Activated CD8-positive, alpha-beta memory T cell treated with anti-CD3 and anti-CD28 coated beads, Interleukin-2, amount 10 ng/mL, durations not matched to agents 7 days and 5 days (primary cell): ENCODE measurements at places on chromosomes 13 and 19. TPM values are rescaled to one million over a fixed set of nuclear protein-coding genes. Genes with fewer than 3 reads are reported as not detected.

- peak; percentile 40 for DNase-seq
Observed at GRCh38 chr19:36838784-36839324, 667 bp upstream of the ZNF790 start.

The NTN5 gene
- 0.87 TPM for total RNA-seq

GRCh38 chr13:45796426-45797235 lies 54.9 kb downstream of the SIAH3 start:
- no peak for DNase-seq

The GSX1 gene
- not detected for total RNA-seq

DNA sequence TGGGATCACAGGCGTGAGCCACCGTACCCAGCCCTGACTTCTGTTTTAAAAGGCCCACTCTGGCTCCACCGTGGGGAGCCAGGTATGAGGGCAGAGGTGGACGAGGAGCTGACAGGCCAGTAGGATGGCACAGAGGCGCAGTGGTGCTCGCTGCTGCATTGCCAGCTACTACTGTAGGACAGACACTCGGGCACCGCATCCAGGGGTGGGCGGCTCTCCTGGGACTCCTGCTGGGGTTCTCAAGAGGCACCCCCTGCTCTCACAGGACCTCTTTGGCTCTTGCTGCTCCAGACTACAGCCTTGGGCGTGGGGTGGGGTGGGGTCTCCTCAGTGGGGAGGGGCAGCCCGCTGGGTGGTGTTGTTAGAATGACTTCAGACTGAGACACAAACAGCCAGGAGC lies 53.4 kb downstream of the LATS2 start:
- no peak for DNase-seq

- DNase-seq = no peak
Observed at GRCh38 chr13:51577690-51578089, 6.6 kb upstream of the WDFY2 start.

The POU2F2 gene
- total RNA-seq = 40.4 TPM

DNA sequence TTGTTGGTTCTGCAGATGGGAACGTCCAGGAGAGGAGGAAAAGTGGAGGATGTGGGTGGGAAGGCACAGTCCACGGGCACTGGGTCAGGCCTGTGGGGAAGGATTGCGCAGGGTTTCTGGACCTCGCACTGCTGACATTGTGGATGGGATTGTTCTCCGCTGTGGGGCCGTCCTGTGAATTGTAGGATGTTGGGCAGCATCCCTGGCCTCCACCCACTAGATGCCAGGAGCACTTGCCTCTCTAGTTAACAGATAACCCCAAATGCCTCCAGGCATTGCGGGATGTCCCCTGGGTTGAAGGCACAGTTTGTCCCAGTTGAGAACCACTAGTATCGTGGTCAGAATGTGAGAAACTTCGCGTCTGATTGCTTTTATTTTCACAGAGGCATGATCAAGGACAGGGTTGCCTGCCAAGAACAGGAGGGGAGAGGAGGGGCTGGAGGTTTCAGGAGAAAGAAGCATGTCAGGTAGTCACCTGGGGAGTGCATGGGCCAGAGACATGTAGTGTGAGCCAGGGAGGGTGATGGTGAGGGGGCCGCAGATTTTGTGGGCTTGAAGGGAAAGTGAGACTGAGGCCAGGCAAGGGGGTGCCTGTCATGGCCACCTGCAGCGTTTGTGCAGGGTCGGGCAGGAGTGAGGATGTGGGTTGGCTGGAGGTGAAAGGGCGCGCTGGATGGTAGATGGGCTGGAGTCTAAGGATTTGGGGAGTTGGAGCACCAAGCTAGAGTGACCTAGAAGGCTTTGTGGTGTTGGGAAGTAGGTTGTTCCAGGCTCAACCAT lies 3.2 kb downstream of the ZNF628 start:
- DNase-seq = no peak

DNA sequence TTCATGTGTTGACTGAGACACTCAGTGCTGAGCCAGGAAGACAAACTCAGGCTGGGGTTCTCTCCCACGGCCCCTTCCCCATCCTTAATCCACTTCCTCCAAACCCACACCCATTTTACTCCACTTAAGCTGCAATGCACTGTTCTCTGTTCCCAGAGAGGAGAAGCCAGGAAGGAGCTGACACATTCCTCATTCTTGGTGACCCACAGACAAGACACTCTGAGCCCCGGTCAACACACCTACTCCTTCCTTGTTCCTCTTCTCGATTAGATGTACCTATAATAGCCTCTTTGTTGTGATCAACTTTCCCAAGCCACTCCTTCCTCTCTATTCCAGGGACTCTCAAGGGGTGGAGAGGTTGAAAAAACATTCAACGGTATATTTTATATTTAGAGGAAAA lies 47.1 kb downstream of the INSR start:
- no peak for DNase-seq

DNA sequence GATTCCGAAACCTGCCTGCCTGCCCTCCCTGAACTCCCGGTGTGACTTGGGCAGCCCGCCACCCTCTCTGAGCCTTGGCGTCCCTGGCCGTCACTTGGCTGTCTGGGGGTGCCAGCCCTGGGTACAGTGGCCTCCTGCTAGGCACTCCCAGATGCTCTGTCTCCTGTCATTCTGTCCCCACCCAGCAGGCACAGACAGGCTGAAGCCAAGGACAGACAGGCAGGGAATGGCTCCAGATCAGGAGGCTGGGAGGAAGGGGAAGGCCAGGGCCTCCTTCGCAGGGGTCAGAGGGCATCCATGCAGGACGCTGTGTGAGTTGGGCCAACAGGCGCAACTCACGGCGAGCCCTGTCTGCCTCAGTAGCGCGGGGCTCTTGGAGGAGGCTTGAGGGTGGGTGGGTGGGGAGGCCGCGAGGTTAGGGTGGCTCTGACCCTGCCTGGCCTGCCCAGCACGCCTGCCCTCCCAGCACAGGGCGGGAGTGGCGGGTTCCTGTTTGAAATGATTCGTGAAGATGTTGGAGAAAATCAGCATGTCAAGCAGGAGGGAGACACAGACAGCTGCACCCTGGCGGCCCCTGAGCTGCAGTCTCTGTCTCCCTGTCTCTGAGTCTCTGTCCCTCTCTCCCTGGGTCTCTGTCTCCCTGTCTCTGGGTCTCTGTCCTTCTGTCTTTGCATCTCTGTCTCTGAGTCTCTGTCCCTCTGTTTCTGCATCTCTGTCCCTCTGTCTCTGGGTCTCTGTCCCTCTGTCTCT lies 19.7 kb downstream of the KLHL26 start:
- no peak for DNase-seq

DNA sequence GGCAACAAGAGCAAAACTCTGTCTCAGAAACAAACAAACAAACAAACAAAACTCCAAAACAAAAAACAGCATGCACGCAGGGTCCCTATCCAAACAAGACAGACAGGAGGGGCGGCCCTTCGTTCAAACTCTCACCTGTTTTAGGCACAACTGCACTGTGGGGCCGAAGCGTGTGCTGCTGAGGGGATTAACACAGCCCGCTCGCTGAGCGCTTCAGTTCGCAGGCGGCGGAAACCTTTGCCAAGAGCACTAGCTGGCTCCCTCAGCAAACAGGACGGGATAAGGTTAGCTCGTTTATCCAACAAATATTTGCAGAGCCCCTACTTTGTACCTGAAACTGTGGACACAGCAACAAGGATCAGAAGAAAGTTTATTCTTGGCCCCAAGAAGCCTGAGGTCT lies 1.6 kb upstream of the ADPRHL1 start:
- no peak for DNase-seq

The TRIM13 gene
- 10.3 TPM for total RNA-seq

The TNNT1 gene
- 0.41 TPM for total RNA-seq

- DNase-seq = no peak
Observed at GRCh38 chr13:71869274-71869673, 2.3 kb upstream of the DACH1 start.

GRCh38 chr13:93183302-93183701 lies 43.3 kb upstream of the GPC6 start:
- DNase-seq = no peak

The LILRA2 gene
- 0.14 TPM for total RNA-seq

The SIGLEC12 gene
- 3.9 TPM for total RNA-seq

- DNase-seq = no peak
Observed at GRCh38 chr19:2077833-2078619, 18.1 kb downstream of the MOB3A start.

- no peak for DNase-seq
Observed at GRCh38 chr19:47641891-47642485, 33.1 kb downstream of the BICRA start.

GRCh38 chr19:6970021-6970420 lies 51.2 kb downstream of the MBD3L2B start:
- DNase-seq = no peak

The MED26 gene
- 16.0 TPM for total RNA-seq

- DNase-seq = no peak
Observed at GRCh38 chr13:28056970-28057712, 43.2 kb downstream of the FLT3 start.

The RPL18A gene
- total RNA-seq = 2,182 TPM

The KIR2DL3 gene
- 1.2 TPM for total RNA-seq

DNA sequence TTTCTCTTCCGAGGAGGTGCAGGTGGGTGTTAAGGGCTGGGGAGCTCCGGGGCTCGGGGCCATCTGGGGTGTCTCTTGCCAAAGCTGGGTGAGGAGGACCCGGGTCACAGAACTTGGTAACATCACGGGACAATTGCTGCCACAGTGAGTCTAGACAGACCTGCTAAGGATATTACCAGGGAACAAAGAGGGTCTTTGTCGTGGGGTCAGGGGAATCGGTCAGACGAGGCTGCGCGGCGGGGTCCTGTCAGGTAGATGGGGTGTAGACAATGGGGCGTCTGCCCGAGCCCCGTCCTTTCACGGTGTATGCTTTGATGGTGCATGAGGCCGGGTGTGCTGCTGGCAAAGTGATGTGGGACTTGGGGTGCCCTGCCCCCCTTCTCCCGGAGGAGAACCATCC lies 7.8 kb downstream of the PGPEP1 start:
- DNase-seq = no peak

DNA sequence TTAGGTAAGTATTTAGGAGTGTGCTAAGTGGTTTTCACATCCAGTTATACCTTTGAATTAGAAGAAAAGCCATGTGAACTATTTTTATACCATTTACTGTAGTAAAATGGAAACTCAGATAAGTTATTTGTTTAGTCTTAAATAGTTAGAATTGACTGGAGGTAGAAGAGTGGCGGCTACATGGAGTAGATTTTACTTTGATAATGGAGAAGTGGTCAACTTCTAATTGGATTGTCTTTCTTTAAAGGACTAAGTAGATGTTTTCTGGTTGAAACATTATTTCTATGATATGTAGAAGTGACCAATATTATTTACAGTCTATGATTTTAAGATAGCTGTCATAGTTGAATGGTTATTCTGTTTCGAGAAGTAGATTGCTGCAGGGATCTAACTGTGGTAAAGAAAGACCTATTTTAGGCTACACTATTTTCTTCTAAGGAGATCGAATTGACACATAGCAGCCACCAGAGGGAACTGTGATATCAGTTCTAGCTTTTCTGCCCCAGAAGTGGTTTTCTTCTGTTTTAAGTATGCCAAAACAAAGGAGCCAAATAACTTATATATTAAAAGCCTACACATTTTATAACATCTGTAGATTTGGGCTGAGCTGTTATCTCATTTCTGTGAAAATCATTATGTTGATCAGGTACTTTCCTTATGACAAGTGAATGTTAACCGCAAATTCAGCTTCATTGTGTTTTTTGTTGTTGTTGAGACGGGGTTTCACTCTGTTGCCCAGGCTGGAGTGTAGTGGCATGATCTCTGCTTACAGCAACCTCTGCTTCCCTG lies 26.1 kb downstream of the ZMYM2 start:
- DNase-seq = no peak

The DENND1C gene
- total RNA-seq = 100 TPM

The DIAPH3 gene
- total RNA-seq = 24.9 TPM

DNA sequence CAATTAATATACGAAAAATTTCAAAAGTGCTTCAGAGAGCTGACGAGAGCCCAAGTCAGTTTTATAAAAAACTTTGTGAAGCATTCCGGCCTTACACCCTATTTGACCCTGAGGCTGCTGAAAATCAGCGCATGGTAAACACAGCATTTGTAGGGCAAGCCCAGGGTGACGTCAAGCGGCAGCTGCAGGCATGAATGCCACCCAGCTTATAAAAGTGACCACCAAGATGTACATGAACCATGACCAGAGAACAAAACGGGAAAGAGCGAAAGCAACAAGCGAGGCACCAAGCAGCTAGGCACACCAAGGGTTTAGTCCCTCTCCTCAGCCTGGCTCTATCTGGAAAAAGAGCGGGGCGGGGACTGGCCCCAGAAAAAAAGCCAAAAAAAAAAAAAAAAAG lies 6.0 kb downstream of the SIGLEC11 start:
- DNase-seq = no peak

DNA sequence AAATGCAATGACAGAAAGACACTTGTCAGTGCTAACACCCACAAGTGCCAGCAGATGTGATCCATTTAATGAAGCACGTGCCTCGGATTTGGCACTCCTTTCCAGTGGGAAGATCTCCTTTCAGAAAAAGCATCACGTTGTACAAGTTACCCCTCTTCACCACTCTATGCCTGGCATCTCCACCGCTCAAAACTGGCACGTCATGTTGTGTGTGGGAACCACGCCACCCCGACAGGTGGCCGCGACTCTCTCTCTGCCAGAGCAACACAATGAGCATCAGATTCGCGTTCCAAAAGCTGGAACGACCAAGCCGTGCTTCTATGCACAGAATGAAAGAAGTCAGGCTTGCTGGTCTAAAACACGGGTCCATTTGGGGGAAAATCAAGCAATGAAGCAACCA lies 24.3 kb downstream of the TMTC4 start:
- DNase-seq = no peak

DNA sequence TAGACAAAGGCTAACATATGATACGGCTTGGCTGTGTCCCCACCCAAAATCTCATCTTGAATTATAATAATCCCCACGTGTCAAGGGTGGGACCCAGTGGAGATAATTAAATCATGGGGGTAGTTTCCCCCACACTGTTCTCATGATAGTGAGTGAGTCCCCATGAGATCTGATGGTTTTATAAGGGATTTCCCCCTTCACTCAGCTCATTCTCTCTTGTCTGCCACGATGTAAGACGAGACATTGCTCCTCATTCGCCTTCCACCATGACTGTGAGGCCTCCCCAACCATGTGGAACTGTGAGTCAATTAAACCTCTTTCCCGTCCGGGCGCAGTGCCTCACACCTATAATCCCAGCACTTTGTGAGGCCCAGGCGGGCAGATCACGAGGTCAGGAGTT lies 143.5 kb downstream of the RXFP2 start:
- no peak for DNase-seq

GRCh38 chr13:84739021-84739420 lies 856.7 kb upstream of the SLITRK1 start:
- no peak for DNase-seq

DNA sequence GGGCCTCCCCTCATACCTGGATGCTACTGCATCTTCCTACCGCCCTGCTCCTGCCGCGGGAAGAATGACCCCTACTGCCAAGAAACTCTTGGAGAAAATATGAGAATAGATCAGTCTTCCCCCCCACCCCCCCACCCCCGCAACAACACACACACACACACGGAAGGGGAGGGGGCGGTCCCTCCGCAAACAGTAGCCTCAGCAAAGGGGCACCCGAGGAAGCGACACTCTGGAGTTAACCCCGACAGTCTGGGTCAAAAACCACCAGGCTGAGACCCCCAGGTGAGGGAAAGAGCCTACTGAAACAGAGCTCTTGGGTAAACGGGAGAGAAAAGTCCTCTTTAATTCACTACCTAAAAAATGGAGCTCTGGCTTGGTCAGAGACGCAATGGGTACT lies 1.2 kb downstream of the MED26 start:
- DNase-seq = peak; percentile 45
